Ammon's horn (tissue), 1 donor: ENCODE measurements at places on chromosomes 11 and 22.

DNA sequence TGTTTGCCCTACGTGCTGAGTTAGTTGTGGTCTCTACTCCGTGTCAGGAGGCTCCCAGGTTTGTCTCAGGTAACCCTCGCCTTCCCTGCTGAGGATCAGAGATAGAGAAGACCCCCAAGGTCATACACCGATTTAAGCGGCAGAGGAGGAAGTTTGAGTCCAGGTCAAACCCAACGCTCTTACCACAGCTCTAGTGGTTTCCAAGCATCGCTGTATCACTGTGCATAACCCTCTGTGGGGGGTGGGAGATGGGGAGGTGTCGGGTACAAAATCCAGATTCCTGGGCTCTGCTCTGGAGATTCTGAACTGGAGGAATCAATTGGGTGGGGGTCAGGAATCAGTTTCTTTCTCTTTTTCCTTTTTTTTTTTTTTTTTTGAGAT is 627 bp downstream of the DNAJC4 start:
- DNase-seq, result no peak

- DNase-seq, result no peak
Measured at GRCh38 chr11:96167203-96167758, 175.7 kb downstream of the MAML2 start.

GRCh38 chr22:19285831-19286230 is 5.7 kb downstream of the CLTCL1 start:
- DNase-seq, result no peak

GRCh38 chr11:19344661-19345518 is 104.1 kb upstream of the E2F8 start:
- DNase-seq, result peak; percentile 86

DNA sequence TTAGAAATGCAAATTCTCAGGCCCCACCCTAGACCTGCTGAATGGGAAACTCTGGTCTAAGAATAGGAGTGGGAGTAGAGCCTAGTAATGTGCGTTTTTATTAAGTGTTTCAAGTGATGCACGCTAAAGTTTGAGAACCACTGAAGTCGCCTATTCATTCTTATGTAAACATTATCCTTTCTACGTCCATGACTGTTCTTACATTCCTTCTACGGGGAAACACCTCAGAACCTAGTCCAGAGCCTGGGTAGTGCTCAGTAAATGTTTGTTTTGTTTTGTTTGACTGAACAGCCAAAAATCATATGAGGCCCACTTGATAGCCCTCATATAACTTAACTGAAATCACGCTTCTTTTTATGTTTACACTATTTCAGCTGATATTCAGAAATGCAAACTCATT is 29.8 kb downstream of the VSIG10L2 start:
- no peak for DNase-seq

DNA sequence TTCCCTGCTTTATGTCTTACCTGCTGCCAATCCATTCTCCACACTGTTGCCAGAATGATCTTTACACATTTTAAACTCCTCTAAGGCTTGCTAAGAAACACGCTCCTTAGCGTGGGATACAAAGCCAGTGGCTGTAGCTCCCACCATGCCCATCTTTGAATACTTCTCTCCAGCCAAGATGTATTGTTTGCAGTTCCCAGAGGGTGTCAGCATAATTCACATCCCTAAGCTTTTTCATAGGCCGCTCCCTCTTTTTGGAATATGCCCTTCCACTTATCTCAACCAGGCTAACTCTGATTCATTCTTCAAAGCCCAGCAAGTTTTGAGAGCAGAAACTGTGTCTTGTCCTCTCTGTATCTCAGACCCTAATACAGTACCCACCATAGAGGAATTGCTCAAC is 8.1 kb upstream of the UPK2 start:
- no peak for DNase-seq
